ENCODE measurements at places on chromosomes 2 and 18. TPM values are rescaled to one million over a fixed set of nuclear protein-coding genes. Genes with fewer than 3 reads are reported as not detected.

Gene SERPINB4
- total RNA-seq = not detected

Gene SLC9A4
- 0.10 TPM for total RNA-seq

Gene TRIM54
- 0.12 TPM for total RNA-seq

Gene SPC25
- 34.3 TPM for total RNA-seq

Gene TSPYL6
- not detected for total RNA-seq

Gene ANTXR1
- 0.12 TPM for total RNA-seq
